ENCODE measurements at places on chromosomes 3 and 15.
A peak's percentile ranks its signal among the peaks of the same experiment; 100 is the strongest.

DNA sequence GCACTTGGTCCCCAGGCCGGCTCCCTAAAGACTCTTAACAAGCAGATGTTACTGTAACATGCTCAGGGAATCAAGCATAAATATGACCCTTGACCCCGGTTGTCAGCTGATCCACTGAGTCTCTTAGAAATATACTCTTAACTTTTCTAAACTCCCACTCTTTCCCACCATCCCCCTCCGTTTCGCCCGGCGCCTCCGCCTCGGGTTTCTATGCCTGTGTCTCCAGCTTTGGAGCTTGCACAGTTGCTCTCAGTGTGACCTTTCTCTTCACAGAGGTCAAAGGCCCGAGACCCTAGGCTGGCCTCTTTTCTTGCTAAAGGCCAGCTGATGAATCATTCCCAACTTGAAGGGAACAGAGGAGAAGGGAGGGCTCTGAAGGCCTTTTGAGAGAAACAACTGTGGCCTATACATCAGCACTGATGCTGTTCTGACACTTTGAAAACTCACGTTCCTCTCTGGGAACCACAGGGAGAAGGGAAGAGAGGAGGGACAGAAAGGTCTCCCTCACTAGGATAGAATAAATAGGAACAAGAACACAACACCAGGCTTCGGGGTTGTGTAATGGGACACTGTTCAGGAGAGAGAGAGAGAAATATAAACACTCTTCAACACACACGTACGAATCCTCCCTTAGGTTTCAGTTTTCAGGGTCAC is 484.5 kb upstream of the NR2F2 start:
- no peak for DNase-seq

DNA sequence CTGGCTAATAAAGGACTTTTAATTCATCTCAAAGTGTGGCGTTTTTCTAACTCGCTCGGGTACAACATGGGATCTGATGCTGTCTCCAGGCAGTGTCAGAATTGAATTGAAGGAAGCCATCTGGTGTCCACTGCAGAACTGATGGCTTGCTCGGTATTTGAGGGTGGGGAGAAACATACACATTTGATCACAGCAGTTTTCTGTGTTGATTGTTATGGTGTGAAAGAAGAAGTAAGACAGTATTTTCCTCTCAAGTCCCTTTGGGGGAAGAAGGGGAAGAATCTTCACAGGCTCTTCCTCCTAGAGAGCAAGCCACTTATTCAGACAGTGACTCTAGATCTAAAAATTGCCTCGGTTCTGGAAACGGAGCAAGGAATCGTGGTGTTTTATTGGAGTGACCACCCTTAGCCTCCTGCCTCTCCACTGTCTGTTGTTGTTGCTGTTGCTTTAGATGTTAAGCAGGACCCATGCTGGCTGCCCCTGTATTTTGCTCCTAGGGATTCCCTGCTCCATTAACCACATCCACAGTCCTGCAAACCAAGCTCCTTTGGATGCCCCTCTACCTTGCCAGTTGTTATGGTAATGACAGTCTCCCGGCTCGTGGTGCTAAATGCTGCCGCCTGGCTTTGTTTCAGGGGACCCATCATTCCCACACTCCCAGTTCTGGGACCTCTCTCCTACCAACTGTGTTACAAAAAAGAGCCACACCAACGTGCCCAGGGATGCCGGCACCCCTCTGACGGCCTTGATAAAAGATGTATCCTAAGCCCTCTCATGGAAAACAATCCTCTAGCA is 15.3 kb upstream of the MCCC1 start:
- peak; percentile 21 for DNase-seq

GRCh38 chr3:31953091-31953490 is 28.0 kb downstream of the OSBPL10 start:
- DNase-seq: no peak

GRCh38 chr3:177338697-177339219 is 141.5 kb upstream of the TBL1XR1 start:
- no peak for DNase-seq

GRCh38 chr15:25739687-25740121 is 123.4 kb downstream of the ATP10A start:
- no peak for DNase-seq

GRCh38 chr3:173398111-173398479 is 551 bp downstream of the NLGN1 start:
- DNase-seq: no peak

GRCh38 chr3:60323651-60324050 is 927.6 kb downstream of the FHIT start:
- DNase-seq: no peak

GRCh38 chr3:43742920-43743319 is 52.2 kb downstream of the ABHD5 start:
- no peak for DNase-seq

GRCh38 chr3:195219351-195220230 is 51.4 kb downstream of the XXYLT1 start:
- no peak for DNase-seq

GRCh38 chr3:45795882-45796765 is at the start of gene SLC6A20:
TSS of gene SLC6A20 (minus strand) at chr3:45796536. CDS start at chr3:45796419, 117 bp downstream.
- no peak for DNase-seq

DNA sequence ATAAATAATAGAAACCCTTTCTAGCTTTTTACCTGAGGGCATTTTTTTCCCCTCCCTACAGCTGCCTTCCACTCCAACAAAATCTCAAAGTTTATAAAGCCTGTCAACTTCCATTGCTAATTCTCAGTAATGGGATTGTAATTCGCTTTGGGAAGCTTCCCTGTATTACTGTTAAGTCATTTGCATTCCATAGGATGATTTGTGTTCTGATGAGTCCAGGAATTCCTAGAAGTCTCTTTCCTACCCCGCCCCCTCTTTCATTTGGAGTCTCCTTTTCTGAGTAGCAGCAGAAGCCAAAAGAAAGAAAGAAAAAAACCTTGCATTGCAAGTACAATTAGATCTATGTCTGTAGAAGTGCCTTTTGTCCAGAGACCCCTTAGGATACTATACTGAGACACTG is 1033.3 kb downstream of the IGSF11 start:
- DNase-seq: no peak

- DNase-seq: no peak
These were observed 82.0 kb downstream of the GPR156 start for GRCh38 chr3:120203016-120203415.

DNA sequence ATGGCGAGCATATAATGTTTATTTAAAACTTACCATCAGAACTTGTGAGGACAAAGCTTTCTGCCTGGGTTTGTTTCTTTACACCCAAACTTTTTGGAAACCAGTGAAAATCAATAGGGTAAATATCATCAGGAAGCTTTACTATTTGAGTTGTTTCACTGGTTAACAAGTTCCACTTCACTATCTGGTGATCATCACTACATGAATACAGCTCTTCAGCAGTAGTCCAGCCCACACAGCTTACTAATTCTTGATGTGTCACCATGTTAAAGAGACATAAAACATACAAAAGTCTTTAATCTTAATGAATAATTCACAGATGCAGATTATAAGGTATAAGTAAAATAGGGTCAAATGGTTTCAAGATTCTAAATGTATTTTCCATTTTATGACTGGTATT is 17.6 kb downstream of the IFT80 start:
- DNase-seq: no peak

DNA sequence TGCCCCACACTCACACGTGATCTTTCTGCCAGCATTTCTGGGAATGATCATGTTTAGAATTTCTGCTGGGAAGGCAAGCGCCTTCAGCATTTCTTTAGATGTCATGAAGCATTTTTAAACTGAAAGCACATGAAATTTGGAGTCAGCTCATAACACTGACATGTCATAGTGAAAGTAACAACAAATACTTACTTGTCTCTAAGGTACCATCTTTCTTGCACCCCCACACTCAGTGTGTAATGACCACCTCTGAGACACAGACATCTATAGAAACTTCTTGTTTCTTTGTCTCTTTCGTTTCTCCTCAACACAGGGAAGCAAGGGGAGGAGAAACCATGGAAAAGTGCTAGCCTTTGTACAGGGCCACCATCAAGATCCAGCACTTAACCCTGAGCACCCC is 171.7 kb downstream of the RORA start:
- no peak for DNase-seq

- DNase-seq: peak; percentile 34
These were observed 599.0 kb downstream of the MAGI1 start for GRCh38 chr3:65439641-65440284.

GRCh38 chr3:180296971-180297370 is 260.2 kb upstream of the PEX5L start:
- no peak for DNase-seq

DNA sequence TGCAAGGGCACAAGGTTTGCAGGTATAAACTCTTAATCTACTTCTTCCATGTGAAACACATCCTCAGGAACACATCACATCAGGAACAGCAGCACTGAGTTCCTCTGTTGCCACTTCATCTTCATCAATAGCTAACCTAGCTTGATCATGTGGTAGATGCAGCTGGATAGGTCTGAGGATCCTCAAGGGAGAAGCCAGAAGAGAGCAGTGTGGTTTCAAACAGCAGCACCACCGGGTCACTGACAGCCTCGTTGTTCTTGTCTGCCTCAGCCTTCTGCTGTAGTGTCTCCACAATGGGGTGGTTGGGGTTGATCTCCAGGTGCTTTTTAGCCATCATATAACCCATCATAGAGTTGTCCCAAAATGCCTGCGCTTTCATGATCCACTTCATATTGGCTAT is 58.8 kb downstream of the ADAM10 start:
- DNase-seq: no peak

GRCh38 chr15:51106481-51106880 is 11.8 kb upstream of the TNFAIP8L3 start:
- DNase-seq: no peak

GRCh38 chr15:85607141-85607806 is 187.5 kb downstream of the KLHL25 start:
- no peak for DNase-seq

DNA sequence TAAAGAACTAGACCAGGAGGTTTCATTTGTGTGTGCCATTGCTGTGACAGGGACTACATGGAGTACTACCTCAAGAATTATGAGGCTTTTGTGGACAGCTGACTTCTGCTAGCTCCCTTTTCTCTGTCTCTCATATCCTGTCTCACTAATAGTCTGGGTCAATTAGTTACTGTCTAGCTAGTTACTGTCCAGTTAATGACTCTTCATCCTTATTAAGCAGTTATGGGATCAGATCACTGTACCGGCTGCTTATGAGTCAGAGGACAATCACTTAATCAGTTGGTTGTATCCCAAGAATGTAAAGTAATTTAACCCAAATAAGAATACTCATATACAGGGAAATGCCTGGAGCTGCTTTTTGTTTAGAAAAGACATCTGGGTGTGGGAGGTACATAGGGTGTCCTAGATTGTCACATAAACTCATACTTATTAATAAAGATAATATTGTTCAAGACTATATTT is 158.0 kb downstream of the CDIN1 start:
- no peak for DNase-seq

- DNase-seq: no peak
These were observed 387.9 kb downstream of the ZIC1 start for GRCh38 chr3:147797095-147797494.
